Amygdala (tissue), 56 donors: ENCODE measurements at places on chromosomes 5 and 9.
A peak's percentile ranks its signal among the peaks of the same experiment; 100 is the strongest.

DNA sequence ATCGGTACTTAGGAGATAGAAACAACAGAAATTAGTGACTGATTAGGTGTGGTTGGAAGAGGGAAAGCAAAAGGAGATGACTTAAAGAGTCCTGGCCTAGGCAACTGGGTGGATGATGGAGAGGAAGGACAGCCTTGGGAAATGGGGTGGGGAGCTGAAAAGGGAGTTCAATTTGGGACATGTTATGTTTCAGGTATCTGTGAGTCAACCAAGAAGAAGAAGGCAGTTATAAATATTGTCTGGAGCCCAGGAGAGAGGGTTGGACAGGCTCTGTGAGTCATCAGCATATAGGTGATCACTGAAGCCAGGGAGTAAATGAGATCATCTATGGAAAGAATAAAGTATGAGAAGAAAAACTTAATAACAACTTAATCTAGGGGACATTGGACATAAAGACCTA, 357.7 kb downstream of the NPR3 start:
- DNase-seq, result no peak

- no peak for DNase-seq
Measured at GRCh38 chr9:32882705-32883104, 99.4 kb downstream of the TMEM215 start.

DNA sequence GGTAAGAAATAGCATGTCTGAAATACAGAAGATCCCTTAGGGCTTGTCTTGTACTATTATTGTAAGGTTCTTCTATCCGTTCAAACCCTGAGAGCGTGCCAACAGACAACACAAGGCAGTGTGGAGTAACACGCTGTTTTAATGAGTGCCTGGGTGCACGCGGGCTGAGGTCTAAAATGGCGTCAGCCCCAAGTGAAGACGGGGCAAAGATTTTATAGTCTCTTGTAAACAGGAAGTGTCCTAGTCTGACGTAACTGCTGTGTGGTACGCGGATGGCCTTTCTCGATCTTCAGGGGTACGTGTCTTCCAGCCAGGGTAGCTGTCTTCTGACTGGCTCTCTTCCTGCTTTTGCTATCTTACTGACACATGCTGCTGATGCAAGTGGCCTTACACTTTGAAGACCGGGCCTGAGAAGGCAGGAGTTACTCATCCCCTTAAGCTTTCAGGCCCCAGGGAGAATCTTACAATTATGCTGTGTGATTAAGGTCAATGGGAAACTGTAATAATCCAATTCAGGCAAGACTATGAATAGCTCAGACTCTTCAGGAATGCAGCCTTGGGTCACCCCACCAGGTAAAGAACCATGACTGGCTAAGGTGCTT, 1812.0 kb upstream of the CDH9 start:
- no peak for DNase-seq

DNA sequence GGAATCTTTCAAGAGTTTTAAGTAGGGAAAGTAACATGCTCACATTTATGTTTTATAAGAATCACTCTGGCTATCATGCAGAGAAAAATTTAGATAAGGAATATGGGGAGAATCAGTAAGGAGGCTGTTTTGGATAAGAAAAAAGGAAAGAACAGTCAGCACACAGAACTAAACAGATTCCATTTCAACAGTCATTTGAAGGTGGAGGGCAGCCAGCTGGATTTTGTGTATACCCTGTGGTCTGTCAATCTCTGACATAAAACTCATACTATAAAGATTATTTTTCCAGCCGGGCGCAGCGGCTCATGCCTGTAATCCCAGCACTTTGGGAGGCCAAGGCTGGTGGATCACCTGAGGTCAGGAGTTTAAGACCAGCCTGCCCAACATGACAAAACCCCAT, 64.2 kb downstream of the PCA3 start:
- DNase-seq, result no peak

DNA sequence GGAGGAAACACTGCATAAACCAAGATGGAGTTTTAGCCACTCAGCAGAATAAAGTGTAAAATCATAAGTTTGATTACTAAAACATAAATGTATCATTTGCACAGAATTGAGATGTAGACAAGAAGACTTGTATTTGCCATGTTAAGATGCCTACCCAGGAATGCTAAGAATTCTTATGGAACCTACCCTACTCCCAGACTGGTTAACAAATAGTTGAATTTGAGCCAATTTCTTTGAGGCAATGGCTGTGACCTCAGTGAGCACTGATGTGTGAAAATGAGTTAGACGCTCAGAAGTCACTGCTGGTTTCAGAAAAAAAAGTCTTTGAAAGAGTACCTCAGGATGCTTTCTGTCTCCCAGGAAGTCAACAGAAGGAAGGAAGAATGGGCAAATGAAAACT, 95.6 kb downstream of the ESM1 start:
- no peak for DNase-seq

DNA sequence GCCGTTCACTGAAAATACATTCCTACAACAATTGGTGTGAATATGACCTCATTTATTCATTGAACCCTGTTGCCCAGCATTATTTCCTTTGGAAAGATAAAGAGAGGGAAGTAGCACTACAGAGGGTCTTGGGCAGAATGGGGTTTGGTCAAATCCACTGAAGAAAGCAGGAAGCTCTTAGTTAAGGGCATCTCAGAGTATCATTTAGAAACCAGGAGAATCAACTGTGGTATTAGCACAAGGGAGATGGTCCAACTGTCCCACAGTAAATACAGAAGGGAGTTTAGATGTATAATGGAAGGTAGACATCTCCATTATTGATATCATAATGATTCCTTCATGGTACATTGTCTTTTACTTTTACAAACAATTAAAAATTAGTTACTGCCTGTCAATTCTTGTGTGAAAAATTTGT, 47.1 kb downstream of the LIX1 start:
- DNase-seq, result no peak

DNA sequence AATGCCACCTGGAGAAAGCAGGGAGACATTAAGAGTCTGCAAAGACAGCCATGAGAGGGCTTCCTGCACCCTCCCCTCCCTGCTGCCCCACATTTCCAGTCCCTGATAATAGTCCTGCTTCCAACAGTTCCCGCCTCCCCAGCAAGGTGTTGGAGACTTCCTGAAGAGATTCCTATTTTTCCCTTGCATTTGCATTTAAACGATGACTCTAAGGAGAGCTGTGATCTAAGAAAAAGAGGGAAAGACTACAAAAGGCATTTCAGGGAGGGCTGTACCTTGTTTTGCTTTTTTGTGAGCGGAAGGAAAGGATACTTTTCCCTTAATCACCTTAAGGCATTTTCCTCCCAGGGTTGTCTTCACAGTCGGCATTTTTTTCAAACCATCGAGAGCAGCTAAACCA, 62.1 kb downstream of the GAS1 start:
- DNase-seq, result no peak

- DNase-seq, result peak; percentile 51
Measured at GRCh38 chr9:119368681-119369581, at the start of gene BRINP1. Gene BRINP1, minus strand, starts transcription at chr9:119369435. Its CDS starts 56,080 bp downstream, at chr9:119313355.

DNA sequence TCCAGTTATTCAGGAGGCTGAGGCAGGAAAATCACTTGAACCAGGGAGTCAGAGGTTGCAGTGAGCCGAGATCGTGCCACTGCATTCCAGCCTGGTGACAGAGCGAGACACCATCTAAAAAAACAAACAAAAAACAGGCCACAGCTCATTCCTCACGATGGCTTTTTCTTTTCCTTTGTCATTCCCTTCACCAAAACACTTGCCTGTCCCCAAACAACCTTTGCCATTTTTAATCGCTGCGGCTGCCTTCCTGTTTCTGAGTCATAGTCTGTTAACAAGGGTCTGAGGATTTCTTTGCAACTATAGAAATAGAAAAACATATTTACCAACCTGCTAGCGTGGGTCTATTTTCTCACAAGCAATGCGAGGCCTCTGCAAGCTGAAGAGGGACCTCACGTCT, 123.0 kb upstream of the FSTL4 start:
- DNase-seq, result no peak

- no peak for DNase-seq
Measured at GRCh38 chr9:10876333-10876732, 263.5 kb upstream of the PTPRD start.

DNA sequence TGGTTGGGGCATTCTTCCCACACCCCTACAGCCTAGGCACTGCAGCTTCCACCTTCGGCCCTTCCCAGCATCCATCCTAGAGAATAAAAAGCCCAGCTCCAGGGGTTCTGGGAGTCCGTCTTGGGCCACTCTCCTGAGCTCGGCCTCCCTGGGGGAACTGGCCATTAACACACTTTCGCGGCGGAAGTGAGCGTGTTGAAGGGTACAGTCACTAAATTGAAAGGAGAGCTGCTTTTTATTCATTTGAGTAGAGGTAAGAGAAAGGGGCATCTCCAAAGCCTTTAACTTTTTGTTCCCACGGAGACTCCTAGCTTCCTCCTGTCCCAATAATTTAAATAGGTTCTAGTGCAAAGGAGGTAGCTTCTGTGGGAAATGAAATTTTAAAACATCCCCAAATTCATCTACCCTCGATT, 31.0 kb upstream of the NFIB start:
- no peak for DNase-seq

- peak; percentile 15 for DNase-seq
Measured at GRCh38 chr9:132372177-132373095, 17.6 kb upstream of the SETX start.

GRCh38 chr5:6419340-6419852, 29.3 kb upstream of the UBE2QL1 start:
- DNase-seq, result no peak

DNA sequence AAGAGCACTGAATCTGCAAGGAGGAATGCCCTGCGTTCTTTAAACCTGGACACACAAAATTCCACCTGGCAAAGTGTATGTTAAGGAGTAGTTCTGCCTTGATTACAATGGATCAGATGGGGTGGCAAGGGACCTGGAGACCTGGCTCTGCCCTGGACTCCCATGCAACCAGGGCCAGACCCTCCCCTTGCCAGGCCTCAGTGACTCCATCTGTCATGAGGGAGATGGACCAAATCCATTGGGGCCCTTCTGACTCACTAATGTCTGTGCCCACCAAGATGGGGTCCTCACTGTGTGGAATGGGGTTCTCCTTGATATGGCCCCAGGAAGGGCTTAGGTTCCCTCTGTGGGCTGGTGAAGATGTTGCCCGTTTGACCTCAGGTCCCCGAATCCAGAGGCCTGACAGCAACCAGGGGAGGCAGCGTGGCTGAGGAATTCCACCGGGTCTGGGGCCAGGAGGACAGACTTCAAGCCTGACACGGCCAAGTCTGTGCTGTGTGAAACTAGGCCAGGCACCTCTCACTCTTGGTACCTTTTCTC, 100.3 kb downstream of the PAX5 start:
- DNase-seq, result no peak

DNA sequence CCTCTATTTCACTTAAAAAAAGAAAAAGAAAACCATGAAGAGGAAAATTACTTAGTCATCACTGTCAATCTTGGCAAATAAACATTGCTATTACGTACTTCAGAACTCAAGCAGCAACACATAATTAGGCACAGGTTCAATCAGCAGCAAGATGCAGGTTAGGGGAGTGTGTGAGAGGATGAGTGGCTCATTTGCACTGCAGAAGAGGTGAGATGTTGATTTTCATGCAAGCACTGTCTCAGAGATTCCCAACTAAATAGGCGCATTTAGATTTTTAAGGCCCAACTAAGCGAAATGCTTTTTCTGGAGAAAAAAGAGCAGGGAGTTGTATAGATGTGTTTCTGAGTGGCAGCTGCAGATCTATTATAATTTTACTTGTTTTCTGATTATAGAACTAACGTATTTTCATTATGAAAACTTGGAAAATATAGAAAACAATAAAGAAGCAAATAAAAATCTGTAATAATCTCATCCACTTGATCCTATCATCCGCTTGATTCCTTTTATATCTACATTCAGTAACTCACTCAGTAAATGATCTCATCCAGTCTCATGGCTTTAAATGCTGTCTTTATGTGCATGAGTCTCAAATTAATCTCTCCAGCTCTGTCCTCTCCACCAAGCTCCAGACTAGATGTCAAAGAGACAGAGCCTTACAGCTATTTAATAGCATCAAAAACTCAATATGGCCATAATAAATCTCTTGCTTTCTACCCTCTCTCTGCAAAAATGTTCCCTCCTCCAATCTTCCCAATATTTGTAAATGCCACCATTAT, 162.5 kb downstream of the ZNF462 start:
- no peak for DNase-seq

DNA sequence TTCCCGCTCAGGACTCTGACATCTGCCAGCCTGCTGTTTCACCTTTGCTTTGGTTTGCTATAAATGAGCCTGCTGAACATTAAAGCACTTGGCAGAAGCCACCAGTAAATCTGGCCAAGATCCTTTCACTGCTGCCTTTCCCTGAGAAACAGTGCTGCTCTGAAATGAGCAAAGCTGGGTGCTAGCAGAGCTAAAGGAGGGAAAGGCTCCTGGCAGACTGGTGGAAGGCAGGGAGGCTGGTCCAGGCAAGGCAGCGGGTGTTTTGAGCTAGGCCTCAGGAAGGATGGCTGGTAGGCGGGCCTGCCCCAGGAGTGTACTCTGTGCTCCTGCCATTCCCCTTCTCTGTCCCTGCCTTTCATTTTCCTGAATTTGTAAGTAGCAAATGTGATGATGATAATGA, 52.5 kb upstream of the PTGS1 start:
- peak; percentile 31 for DNase-seq

DNA sequence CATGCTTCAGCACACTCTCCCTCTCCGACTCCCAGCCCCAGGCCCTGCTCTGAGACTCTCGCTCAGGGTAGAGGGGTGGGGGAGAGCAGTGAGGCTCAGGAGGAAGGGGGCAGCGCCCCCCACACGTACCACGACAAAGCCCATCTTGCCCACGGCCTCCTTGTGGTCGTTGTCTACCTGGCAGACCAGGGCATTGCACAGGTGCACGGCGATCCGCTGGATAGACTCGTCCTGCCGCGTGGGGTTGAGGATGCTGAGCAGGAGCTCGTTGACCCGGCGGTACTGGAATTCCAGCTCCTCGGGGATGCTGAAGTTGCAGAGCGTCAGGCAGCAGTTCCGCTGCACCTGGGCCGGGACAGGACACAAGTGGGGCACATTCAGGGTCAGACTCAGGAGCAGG, 18.5 kb upstream of the ZDHHC12 start:
- DNase-seq, result no peak

- DNase-seq, result no peak
Measured at GRCh38 chr5:42985129-42986037, 54.7 kb downstream of the ANXA2R start.

- no peak for DNase-seq
Measured at GRCh38 chr9:13675638-13676000, 396.1 kb upstream of the MPDZ start.

- DNase-seq, result no peak
Measured at GRCh38 chr5:81247441-81247972, 14.4 kb downstream of the CKMT2 start.
